ENCODE measurements at places on chromosomes 11 and 22.
A peak's percentile ranks its signal among the peaks of the same experiment; 100 is the strongest.

DNA sequence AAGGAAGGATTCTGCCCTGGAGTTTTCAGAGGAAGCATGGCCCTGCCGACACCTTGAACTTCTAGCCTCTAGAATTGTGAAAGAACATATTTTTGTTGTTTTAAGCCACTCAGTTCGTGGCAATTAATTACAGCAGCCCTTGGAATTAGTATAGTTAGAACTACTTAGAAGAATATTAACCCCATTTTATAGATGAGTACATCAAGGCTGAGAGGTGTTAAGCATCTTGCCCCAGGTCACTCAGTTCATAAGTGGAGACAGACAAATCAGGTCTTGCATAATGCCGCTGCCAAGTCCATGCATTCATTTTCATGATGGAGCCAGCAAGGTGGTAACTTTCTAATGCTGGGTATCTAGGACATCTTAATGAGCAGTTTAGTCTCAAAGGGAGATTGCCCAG lies 26.6 kb downstream of the LDLRAD3 start:
- DNase-seq: no peak

DNA sequence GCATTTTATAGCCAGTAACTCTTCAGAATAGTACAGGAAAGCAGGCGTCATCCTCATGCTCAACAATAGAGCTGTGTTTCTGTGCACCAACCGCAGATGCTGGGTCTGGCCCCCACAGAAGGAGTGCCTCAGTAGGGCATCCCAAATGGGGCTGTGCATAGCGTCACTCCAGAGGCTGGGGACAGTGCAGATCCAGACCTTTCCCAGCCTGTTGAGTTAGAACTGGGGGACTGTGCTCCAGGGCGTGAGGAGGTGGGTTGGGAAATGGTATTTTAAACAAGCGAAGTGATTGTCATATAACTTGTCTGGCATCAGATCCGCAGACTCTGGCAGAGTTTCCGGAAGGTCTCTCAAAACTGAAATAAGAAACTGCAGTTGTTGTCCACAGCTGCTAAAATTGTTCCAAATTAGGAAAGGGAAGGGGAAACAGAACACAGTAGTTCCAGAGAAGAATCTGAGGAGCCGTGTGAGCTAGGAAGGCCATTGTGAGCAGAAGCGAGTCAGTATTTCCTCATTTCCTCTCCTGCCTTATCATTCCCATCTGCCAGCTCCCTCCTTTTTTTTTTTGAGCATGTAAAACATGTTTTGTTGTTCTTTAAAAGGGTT lies 52.2 kb downstream of the JAM3 start:
- DNase-seq: peak; percentile 40

- DNase-seq: no peak
Measured at GRCh38 chr11:75527130-75527529, 1.4 kb upstream of the GDPD5 start.

GRCh38 chr11:99601179-99601578 lies 580.4 kb downstream of the CNTN5 start:
- DNase-seq: no peak

DNA sequence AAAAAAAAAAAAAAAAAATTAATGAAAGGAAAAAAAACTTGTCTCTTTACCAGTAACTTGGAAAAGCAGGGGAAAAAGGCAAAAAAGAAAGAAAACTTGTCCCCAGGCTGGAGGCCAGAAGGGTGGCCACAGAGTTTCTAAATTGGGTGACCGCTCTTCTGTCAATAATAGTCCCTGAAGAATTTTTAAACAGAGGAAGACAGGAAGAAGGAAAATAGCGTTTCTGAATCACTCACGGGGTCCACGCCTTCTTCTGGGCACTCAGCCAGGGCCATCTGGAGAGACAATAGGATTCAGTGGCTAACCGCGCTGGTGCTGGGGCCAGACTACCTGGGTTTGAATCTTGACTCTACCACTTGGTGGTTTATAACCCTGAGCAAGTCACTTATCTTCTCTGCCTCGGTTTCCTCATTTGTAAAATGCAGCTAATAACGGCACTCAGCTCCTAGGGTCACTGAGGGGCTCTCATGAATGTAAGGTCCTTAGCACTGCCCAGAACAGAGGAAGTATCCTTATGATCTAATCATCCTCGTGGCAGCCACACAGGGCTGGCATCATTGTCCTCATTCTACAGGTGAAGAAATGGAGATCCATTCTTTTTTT lies 7.0 kb downstream of the C11orf86 start:
- peak; percentile 81 for DNase-seq

- DNase-seq: peak; percentile 73
Measured at GRCh38 chr11:15897211-15897960, 459.0 kb downstream of the SOX6 start.

DNA sequence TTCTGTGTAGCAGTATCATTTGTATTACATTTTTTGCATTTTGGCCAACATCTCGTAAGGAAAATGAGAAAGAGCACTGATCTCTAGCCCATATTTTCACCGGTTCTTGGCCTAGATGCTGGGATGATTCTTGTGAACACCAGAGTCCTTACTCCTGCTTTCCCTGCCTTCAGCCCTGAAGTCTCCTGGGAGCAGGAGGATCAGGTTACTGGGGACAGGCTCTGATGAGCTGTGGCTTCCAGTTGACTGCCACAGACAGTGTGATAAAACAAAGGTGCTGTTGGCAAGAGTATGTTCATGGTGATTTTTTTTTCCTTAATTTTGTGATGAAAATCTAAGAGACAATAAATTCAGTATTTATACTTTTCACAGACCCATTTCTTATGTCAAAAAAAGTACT lies 34.2 kb upstream of the ADSL start:
- DNase-seq: no peak

DNA sequence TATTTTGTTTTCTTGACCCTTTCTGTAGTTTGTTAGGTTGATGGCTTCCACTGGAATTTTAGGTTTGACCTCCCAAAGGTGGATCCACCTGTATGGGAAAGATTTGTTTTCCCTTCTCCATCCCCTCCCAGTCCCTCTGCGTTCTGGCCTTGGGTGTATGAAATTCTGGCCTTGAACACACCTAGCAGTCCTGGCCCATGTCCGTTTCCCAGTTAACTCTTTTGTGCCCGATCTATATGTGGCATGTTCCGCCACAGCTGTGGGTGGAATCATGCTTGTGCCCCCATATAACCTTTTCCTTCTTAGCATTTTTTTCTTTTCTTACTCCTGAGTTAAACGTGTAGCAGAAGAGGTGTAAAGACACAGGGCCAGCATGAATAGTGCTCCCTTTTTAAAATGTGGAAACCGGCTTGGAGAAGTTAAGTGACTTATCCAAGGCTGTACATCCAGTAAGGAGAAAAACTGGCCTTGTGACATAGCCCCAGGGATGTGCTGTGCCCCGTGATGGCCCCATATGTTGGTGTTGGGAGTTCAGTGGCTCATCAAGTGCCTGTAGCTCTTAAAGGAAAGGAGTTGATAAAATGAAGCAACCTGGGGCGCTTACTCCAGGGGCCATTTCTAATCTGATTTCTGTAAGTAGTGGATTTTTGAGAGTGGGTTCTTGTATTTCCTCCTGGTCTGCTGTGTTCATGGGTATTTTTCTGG lies 39.3 kb downstream of the ZNRF3 start:
- DNase-seq: no peak

GRCh38 chr11:11533057-11533456 lies 88.7 kb downstream of the GALNT18 start:
- DNase-seq: no peak

- no peak for DNase-seq
Measured at GRCh38 chr11:111115890-111116289, 129.6 kb upstream of the POU2AF2 start.

DNA sequence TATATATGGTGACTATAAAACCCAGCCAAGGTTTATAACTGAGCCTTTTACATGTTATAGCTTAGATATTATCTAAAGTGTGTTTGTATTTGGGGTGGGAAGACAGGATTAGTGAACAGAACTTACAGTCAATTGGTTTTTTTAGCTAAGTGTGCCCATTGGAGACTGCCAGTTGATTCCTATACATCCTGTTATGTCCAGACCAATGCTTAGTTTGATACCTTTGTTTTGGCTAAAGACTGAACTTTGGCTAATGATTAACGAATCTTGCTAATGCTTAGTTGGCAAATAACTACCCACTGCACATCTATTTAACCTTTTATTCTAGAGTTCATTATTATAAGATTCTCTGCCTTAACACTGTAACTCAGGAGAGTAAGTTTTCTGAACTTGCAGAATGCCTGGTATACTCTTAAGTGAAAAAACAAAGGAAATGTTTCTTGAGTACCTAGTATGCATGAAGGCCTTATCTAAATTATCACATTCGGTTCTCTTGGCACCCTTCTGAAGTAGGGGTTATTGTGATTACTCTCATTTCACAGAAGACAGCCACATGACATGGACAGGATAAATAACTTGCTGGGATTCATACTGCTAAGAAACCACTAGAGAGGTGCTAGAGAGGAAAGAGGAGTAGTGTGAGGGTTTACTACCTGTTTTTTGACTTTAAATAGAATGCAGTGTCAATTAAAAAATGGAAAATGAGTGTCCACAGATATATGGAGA lies 54.0 kb downstream of the KREMEN1 start:
- DNase-seq: no peak

GRCh38 chr22:45478108-45478771 lies 24.4 kb upstream of the FBLN1 start:
- peak; percentile 78 for DNase-seq

GRCh38 chr22:48919851-48920589 lies 907.7 kb downstream of the BRD1 start:
- no peak for DNase-seq

DNA sequence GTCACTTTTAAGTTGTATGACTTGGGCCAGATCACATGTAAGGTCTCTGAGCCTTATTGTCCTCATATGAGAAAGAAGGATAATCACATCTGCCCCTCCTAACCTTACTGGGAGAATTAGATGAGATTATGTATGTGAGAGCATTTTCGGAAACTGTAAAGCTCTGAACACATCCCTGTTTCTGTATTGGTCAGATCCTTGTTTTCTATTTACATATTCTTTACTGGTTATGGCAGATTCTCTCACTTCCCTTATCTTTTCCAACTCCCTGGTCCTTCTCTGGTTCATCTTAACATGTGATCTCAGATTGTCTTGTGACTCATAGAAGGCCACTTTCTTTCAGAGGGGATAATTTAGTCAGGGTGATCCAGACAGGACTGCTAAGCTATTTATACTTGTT lies 41.8 kb downstream of the CCDC81 start:
- DNase-seq: peak; percentile 40

DNA sequence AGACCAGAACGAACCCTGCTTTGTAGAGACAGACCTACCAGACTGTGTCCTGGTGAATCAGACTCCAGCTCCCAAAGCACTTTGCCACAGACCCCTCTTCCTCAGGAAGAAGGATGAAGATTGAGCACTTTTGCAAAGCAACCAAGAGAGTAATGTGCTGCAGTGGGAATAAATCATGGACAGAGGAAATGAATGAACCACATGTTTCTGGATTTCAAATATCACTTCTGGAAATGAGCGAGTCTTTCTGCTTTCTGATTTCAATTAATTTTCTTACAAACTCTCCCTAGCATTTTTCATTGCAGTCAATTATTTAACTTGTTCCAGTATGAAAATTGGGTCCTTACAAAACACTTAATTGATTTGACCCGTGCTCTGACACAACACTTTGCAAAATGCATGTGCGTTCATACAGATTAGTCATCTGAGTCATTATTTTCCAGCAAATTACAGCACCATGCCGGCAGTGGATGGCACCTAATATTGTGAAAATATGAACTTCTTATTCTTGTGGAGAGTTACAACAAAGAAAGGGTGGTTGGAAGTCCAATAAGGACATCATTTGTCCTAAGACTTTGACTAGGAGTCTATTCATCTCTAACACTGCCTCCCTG lies 315.9 kb upstream of the CCDC90B start:
- no peak for DNase-seq

DNA sequence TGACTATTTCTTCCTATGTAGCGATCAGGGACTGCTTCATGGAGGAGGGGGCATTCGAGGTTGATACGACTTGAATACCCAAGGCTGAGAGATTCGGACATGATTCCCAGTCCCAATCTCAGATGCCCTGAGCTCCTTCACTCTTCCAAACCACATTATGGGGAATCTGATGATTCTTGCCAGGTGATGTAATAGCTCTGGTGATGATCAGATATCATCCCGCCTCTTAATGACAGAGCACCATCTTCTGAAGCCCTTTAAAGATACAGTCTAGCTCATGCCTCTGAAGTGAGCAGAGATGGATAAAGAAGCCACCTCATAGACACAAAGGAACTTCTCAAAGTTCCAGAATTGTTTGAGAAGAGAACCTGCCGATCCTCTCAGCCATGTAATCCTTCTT lies 8.9 kb upstream of the CLMP start:
- peak; percentile 59 for DNase-seq

DNA sequence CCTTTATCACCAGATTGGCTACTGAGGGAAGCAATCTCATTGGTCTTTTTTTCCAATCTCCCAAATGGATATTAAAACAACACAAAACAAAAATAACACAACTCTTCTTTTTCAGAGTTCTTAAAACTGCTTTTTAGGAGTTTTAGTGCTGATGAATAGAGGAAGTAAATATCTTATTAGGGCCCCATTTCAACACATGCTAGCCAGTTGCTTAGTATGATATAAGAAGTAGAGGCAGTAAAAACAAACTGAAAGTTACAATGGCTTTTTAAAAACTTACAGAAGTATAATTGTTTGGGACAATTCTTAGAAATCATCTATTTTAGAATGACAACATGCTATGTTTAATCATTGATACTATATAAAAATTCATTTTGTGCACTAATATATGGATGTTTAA lies 3.4 kb downstream of the C11orf71 start:
- DNase-seq: no peak

DNA sequence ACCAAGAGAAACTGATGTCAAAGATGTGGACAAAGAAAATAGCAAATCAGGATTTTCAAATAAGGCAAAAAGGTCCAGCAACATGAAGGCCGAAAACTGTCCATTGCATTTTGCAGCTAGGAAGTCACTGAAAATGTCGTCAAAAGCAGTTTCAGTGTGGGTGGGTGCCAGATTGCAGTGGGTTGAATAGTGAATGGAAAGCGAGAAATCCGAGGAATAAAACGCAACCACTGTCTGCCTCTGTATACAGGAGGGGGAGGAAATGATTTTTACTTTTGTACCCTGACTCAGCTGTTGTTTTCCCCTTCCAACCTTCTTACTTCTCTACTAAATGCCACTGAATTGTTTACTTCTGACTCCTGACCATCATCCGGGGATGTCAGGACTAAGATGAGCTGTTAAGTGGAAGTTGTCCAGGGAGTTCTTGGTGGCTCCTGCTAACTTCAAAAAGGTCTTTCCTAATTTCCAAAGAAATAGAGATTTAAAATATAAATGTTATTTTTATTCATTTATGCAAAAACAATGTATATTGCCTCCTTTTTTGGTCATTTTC lies 64.9 kb upstream of the BIRC3 start:
- DNase-seq: peak; percentile 57

DNA sequence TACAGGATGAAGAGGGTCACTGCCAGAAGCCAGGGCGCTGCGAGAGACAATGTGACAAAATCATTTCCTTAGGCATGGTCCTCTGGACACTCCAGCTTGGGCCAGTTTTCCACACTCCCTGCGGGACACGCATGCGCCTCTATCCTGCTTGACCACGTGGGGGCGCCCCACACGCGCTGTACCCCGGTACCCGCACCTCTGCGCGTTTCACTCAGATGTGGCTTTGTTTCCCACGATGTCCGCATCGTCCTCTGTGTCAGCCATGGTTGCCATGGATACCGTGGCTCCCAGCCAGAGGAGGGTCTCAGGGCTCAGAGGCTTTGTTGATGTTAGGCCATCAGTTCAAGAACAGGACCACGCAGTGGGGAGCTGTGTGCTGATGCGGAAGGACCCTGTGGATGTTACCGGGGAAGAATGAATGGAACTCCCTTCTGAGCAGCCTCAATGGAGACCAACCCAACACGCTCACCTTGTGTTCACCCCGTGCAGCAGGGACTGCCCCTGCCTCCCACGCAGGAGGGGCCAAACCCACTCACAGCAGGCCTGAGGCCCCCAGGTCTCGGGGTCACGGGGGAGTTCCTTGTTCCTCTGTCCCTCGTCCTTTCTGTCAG lies 101.1 kb upstream of the SLC22A12 start:
- peak; percentile 21 for DNase-seq
